ENCODE measurements at places on chromosomes 6 and 20. TPM values are rescaled to one million over a fixed set of nuclear protein-coding genes. Genes with fewer than 3 reads are reported as not detected.

DNA sequence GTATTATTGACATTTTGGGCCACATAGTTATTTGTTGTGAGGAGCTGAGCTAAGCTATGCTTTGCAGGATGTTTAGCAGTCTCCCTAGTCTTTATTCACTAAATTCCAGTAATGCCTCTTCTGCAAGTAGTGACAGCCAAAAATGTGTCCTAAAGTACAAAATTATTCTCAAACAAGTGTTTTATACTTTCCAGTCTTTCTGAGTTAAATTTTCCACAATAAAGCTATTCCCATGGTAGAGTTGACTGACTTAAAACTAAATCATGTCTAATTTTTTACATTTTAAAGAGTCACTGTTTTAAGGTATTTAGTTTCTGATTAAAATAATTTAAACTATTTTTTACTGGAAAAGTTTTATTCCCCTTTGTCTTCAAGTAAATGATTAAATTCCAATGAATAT, 717.8 kb upstream of the HS3ST5 start:
- H3K27ac ChIP-seq: no peak overlapping the region
- no peaks in the 10 kb centered on the region for H3K36me3 ChIP-seq
- H3K4me3 ChIP-seq: no peak overlapping the region
- no peaks in the 10 kb centered on the region for H3K4me1 ChIP-seq

LRP11 gene
- 3.4 TPM for polyA plus RNA-seq

DNA sequence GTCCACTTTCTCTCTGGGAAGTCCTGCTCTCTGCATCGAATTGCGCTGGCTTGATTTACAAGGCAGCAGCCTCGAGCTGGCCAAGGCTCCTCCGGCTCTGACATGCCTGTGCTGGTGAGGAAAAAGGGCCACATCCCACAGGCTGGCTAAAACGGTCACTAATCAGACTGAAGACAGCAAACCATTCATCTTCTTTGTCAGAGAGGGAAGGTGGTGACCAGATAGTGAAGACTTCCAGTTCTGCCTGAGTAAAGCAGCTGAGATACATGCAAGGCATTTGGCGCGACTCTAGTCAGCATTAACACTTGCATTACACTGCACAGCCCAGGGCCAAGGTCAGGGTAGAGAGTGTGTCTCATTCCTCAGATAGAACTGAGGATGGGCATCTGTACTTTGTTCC, 203.2 kb upstream of the MAP3K7 start:
- H3K36me3 ChIP-seq: no peaks in the 10 kb centered on the region
- H3K27me3 ChIP-seq: no peaks in the 10 kb centered on the region
- H3K4me3 ChIP-seq: no peak overlapping the region
- DNase-seq: no peak

DUSP15 gene
- polyA plus RNA-seq: 0.35 TPM

GRCh38 chr6:20533746-20534294, 437 bp upstream of the CDKAL1 start:
- H3K36me3 ChIP-seq: no peaks in the 10 kb centered on the region
- H3K27ac ChIP-seq: no peak overlapping the region
- peak overlapping the region; percentile 97 for H3K4me3 ChIP-seq
- no peak for DNase-seq
- H3K27me3 ChIP-seq: no peaks in the 10 kb centered on the region

GRCh38 chr6:115976321-115976870, 84.3 kb downstream of the FRK start:
- peaks cover 13% of the 10 kb centered on the region for H3K4me1 ChIP-seq
- no peak for DNase-seq
- H3K27me3 ChIP-seq: no peaks in the 10 kb centered on the region
- no peaks in the 10 kb centered on the region for H3K36me3 ChIP-seq

- no peaks in the 10 kb centered on the region for H3K36me3 ChIP-seq
- no peak for DNase-seq
- H3K4me1 ChIP-seq: no peaks in the 10 kb centered on the region
- no peak overlapping the region for H3K4me3 ChIP-seq
Measured at GRCh38 chr6:151506761-151507160, 12.9 kb downstream of the CCDC170 start.

BPIFA1 gene
- not detected for polyA plus RNA-seq

GRCh38 chr20:36572701-36573102, 695 bp upstream of the TGIF2 start:
- DNase-seq: peak; percentile 51
- no peaks in the 10 kb centered on the region for H3K27me3 ChIP-seq
- peak overlapping the region; percentile 89 for H3K27ac ChIP-seq
- peak overlapping the region; percentile 88 for H3K4me3 ChIP-seq

GRCh38 chr6:18820725-18821124, 433.6 kb downstream of the RNF144B start:
- H3K27ac ChIP-seq: no peak overlapping the region
- H3K36me3 ChIP-seq: no peaks in the 10 kb centered on the region
- H3K27me3 ChIP-seq: no peaks in the 10 kb centered on the region
- H3K4me1 ChIP-seq: no peaks in the 10 kb centered on the region
- no peak overlapping the region for H3K4me3 ChIP-seq

SLC2A10 gene
- 14.4 TPM for polyA plus RNA-seq

DNA sequence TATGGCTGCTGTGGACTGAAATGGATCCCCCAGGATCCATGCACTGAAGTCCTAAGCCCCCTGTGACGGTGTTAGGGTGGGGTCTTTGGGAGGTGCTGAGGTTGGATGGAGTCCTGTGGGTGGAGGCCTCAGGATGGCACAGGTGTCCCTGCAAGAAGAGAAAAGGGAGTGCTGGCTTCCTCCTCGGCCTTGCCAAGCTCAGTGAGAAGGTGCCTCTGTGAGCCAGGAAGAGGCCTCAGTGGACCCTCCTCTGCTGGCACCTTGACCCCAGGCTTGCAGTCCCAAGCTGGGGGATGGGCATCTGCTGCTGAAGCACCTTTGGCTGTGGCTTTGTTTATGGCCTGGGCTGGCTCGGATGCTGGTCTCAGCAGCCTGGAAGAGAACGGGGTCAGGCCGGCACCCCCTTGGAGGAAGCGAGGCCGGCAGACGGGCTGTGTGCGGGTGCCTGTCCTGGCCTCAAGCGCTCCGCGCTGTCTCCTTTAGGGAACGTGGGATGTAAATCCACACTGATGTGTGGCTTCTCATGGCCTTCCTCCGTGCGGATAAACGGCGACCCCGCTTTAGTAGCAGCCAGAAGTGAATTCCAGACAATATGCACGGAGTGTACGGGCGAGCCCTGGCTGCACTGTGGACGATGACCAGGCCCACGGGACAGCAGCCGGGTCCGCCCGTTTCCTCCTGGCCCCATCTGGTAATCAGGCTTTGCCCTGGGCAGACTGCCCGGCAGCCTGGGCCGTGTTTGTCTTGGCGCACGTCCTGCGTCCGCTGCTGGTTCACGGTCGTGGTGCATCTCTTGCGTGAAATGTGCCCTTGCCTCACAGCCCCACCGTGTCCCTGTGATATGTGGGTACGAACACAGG, 182.6 kb downstream of the ERMARD start:
- peaks cover 22% of the 10 kb centered on the region for H3K4me1 ChIP-seq
- H3K27ac ChIP-seq: peak overlapping the region; percentile 51
- DNase-seq: no peak
- H3K4me3 ChIP-seq: no peak overlapping the region

DNA sequence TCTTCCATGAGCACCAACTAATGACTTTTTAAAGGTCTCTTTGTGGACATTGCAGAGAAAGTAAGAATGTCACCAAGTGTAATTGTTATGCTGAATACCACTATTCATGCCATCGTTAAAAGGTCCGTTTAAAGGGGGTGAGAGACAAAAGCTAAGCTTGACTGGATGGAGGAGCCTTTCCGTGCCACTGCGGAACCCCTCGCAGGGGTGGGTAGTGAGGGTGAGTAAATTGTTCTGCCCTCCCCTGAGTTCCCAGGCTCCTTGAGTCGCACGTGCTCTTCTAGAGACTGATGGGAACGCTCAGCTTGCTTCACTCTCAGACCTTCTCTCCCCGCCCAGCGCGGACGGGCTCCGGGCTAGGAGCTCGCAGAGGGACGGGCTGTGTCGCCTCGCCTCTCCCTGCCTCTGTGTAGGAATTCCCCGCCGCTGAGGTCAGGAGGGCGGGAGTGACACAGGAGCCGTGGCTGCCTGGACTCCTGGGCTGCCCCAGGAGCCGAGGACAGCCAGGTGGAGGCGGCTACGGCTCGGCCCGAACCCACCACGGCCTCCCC, 314.8 kb upstream of the QKI start:
- no peak for DNase-seq
- no peak overlapping the region for H3K27ac ChIP-seq
- no peak overlapping the region for H3K4me3 ChIP-seq
- no peaks in the 10 kb centered on the region for H3K36me3 ChIP-seq
- no peaks in the 10 kb centered on the region for H3K4me1 ChIP-seq

- no peak for DNase-seq
- H3K4me3 ChIP-seq: no peak overlapping the region
- H3K27ac ChIP-seq: no peak overlapping the region
- no peaks in the 10 kb centered on the region for H3K4me1 ChIP-seq
Measured at GRCh38 chr6:56356426-56356825, 109.0 kb upstream of the COL21A1 start.

CD109 gene
- 0.18 TPM for polyA plus RNA-seq

VIP gene
- polyA plus RNA-seq: 0.09 TPM

DNA sequence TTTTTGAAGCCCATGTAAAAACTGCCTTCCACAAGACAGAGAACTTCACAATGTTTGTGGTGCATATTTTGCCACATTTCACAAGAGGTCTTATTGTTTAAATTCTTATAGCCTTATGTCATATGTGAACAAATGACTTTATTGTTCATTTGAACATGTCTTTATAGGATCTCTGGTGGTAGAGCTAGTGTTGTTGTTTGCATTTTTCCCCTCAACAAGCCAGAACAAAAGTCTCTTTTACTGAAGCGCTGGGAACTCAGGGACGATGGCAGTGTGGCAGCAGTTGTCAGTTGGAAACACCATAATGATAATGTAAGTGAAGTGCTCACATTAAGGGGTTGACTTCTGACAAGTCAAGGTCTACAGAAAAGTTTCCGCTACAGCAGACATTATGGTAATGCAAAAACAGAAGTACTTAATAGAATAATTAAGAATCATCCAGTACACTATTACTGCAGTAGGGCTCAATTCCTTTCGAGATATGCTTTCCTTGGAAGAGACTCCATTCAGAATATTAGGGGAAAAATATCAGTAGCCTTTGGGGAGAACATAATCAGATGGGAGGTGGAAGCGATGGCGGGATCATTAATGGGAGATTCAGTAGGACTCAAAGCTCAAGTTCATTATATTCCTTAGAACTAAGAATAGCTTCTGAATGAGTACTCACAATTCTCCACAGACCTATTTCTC, 180.0 kb downstream of the GJA10 start:
- H3K27ac ChIP-seq: no peak overlapping the region
- no peaks in the 10 kb centered on the region for H3K4me1 ChIP-seq
- no peak overlapping the region for H3K4me3 ChIP-seq
- no peak for DNase-seq
- H3K36me3 ChIP-seq: no peaks in the 10 kb centered on the region
- H3K27me3 ChIP-seq: no peaks in the 10 kb centered on the region

DNA sequence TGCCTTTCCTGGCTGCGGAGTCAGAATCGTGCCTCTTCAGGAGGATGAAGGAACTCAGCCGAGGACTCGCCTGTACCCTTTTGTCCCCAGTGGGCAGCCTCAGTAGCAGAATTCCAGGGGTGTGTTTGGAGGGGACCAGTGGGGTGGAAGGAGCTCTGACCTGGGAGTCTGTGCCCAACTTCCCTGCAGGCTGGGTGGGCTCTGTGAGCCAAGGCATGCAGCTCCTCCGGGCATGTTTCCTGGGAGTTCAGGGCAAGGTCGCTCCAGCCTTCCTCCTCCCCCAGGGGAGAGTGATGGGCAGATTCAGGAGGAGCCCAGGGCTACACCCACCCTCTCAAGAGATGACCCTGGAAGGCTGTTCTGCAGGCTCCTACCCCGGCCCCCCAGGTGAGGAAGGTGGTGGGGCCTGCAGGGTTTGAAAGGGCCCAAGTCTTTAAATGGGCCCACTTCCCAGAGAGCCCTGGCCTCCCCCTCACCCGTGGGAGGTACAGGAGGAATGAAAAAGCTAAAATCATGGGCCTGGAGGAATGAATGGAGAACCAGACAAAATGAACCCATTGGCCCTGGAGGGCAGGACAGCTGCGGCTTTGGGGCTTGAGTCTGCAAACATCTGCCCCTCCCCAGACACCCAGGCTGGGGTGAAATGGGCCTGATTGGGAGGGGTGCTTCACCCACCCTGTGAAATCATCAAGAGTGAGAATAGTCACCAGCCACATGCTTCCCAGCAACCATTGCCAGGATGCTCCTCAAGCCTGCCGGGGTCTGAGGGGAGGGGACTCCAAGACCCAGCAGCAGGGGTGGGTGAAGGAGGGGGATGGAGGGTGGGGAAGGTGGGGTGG, 77.6 kb upstream of the PMEPA1 start:
- no peak overlapping the region for H3K27ac ChIP-seq
- H3K4me3 ChIP-seq: no peak overlapping the region
- no peak for DNase-seq
- no peaks in the 10 kb centered on the region for H3K4me1 ChIP-seq

IPCEF1 gene
- polyA plus RNA-seq: 0.63 TPM

- H3K36me3 ChIP-seq: no peaks in the 10 kb centered on the region
- H3K4me3 ChIP-seq: no peak overlapping the region
- no peak for DNase-seq
- no peak overlapping the region for H3K27ac ChIP-seq
Measured at GRCh38 chr20:16556301-16556700, 16.9 kb downstream of the KIF16B start.

GRCh38 chr6:130841128-130841728, 14.0 kb downstream of the SMLR1 start:
- no peak overlapping the region for H3K4me3 ChIP-seq
- no peak for DNase-seq
- no peaks in the 10 kb centered on the region for H3K27me3 ChIP-seq
- H3K36me3 ChIP-seq: peaks cover 2% of the 10 kb centered on the region

HLA-F gene
- polyA plus RNA-seq: 12.4 TPM
